Bronchial epithelial cell (primary cell): ENCODE measurements at places on chromosomes 2 and 18. TPM values are rescaled to one million over a fixed set of nuclear protein-coding genes. Genes with fewer than 3 reads are reported as not detected.

SPHKAP gene
- total RNA-seq = not detected in 2 replicates

GRCh38 chr18:7038330-7038851 lies 79.2 kb downstream of the LAMA1 start:
- peak; percentile 76 for DNase-seq

- DNase-seq = no peak
Observed at GRCh38 chr18:11977153-11977466, 4.2 kb upstream of the IMPA2 start.

KIAA2012 gene
- not detected in 2 replicates for total RNA-seq

CHAC2 gene
- total RNA-seq = 5.0 and 8.8 TPM in 2 replicates

- DNase-seq = no peak
Observed at GRCh38 chr2:191246820-191247380, 1.7 kb downstream of the MYO1B start.

DNA sequence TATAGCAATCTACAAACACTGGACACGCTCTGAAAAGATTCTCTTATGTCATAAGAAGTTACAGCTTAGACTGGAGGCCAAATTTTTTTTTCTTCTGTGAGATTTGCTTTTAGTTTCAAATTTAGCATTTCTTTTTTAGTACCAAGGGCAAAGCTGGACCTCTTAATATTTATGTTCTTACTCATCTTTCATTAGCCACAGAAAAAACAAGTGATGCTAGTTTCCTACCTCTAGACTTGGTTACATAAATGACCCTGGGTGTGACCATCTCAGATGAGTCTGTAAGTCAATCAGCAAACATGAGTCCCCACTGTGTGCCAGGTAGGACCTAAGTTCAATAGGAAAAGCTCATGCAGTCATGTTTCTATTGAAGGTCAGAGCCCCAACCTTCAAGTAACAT lies 94.4 kb downstream of the MEP1B start:
- DNase-seq = no peak

DNA sequence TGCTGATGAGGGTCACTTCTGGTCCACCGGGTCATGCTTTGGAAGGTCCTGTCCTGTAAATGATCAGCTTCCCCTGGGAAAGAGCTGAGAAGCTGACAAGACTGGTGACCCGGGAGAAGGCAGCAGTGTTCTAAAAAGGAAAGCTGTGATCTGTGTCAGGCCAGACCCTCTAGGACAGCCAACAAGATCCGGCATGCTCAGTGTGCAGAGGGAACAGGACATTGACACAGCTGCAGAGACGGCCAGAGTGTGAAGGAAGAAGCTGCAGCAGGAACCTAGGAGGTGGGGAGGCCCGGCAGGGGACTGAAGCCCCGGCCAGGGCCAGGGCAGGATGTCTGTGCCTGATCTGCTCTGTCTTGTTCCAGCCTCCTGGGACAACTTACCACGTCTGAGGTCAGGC lies 372.7 kb upstream of the ID2 start:
- DNase-seq = peak; percentile 4

DNA sequence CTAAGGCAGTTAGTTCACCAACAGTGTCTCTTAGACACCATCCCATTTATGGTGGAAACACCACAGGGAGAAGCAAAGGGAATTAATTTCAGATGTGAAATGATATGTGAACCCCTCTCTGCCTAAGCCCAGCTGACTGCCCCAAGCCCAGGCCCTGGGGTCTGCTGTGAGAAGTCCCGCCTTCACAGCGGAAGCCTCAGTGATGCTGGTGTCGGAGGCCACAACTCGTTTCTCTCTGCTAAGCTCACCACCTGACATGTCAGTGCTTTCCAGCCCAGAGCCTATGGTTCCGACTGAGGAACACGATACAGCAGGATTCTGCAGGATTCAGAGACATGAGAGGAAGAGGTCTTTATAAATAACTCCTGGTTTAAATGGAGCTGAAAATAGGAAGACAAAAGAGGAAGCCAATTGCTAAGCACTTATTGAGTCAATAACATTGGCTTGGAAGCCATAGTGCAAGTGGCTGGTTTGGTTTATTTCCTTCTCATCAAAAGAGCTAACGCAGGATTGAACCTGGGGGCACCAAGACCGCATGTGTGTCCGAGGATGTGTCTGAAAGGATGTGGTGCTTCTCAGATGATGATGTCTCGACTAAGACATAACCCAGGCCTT lies 21.9 kb upstream of the LOXHD1 start:
- no peak for DNase-seq

DNA sequence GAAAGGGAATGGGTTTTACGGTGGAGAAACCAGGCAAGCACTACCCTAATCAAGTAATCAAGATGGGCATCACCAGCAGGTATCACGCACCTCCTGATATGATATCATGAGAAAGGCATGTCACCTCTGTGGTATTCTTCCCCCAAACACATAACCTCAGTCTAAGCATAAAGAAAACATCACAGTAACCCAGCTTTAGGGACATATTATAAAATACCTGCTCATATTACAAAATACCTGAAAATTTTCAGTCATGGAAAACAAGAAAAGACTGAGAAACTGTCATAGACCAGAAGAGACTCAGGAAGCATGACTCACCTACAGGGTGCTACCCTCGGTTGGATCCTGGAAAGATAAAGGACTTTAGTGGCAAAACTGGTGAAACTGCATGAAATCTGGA lies 30.5 kb downstream of the GCKR start:
- DNase-seq = peak; percentile 39

MROH2A gene
- not detected in 2 replicates for total RNA-seq

DNA sequence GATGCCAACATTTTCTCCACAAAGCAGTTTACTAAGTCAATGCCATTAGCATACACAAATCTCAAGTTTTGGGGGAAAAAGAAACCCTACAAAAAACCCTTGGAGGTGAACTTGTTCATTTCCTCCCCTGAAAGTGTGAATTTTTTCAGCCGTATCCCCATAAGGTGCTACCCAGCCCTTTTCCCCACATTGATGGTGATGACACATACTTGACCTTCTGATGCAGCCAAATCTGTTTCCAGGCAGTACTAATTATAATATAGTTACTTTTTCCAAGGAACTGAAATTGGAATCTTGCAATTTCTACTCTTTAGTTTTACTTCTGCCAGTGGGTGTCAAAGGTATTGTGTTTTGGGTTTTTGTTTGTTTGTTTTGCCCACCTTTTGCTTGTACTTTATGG lies 474.5 kb downstream of the TGIF1 start:
- no peak for DNase-seq

- no peak for DNase-seq
Observed at GRCh38 chr2:145026456-145027455, 506.8 kb upstream of the ZEB2 start.

DNA sequence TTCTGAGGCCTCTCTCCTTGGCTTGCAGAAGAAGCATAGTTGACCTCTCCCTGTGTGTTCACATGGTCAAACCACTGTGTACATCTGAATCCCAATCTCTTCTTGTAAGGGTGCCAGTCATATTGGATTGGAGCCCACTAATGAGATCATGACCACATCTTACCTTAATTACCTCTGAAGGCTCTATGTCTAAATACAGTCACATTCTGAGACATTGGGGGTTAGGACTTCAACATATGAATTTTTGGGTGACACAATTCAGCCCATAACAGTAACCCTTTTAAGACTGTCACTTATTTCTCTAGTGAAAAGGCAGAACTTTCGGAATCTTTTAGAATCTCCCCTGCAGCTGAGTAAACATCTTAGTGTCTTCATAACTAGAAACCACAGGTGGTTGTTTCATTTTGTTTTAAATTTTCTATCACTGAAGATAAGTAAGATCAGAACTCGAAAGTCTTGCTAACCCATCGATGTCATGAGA lies 33.3 kb downstream of the BMP10 start:
- DNase-seq = no peak

GRCh38 chr2:36515538-36515937 lies 82.4 kb downstream of the FEZ2 start:
- no peak for DNase-seq

HOXD3 gene
- total RNA-seq = not detected in 2 replicates
